Stimulated activated CD8-positive, alpha-beta memory T cell treated with anti-CD3 and anti-CD28 coated beads, Interleukin-7, amount 100 ng/mL, for 24 hours (primary cell): ENCODE measurements at places on chromosomes 13 and 19.

DNA sequence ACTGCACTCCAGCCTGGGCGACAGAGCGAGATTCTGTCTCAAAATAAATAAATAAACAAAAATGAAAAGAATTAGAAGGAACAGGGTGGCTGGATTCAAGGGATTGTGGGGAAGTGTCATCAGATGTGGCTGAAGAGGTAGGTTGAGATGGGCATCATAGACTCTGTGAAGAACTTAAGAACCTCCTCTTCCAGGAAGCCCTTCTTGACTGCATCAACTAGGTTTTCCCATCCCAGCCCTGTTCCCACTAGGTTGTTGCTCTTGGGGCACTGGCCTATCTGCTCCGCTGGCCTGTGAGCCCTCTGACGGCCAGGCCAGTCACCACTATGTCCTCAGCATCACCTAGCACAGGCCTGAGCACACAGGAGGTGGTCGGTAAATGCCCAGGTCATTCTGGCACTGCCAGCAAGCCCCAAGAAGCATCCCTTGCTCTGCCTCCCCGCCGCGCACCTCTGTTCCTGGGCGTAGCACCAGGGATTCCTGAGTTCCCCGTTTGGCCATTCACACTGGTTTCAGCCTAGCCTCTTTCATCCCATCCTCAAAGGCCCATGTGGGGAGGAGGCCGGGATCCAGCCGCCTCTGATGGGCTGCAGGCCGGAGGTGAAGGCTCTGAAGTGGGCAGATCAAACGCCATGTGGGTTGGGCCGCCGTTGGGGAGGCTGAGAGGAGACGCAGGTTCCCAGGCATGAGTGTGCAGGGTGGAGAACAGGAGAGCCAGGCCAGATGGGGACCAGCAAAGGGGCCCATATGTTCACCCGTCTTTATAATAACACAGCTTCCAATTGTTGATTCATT is 27.6 kb upstream of the SLC1A5 start:
- DNase-seq = no peak

- DNase-seq = no peak
These were observed 7.2 kb upstream of the USF2 start for GRCh38 chr19:35261356-35262100.

GRCh38 chr13:30045916-30046704 is 195.7 kb upstream of the UBL3 start:
- DNase-seq = no peak

- DNase-seq = no peak
These were observed 29.5 kb upstream of the ANKRD10 start for GRCh38 chr13:110944121-110944967.

DNA sequence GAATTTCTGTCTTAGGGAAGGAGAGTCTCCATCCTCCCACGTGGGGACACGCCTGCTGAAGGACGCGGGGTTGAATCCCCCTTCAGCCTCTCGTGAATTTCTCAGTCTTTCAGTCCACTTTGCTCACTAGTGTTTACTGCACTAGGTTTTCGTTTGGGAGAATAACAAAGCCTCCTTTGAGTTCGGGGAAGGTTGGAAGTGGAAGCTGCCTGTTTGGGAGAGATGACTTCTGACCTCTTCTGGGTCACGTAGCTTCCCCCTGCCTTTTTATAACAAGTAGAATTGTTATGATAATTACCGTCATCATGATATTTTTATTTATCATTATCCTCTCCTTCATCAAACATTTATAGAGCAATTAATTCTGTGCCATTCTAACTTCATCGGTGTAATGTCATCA is 60.7 kb downstream of the ATP11A start:
- DNase-seq = no peak

GRCh38 chr13:72696579-72696978 is 30.9 kb downstream of the MZT1 start:
- DNase-seq = no peak

GRCh38 chr19:35554076-35554475 is 8.7 kb downstream of the TMEM147 start:
- DNase-seq = no peak

- DNase-seq = no peak
These were observed 6.4 kb downstream of the WIZ start for GRCh38 chr19:15443325-15443724.

GRCh38 chr13:37209621-37210580 is 104.4 kb upstream of the CSNK1A1L start:
- no peak for DNase-seq

GRCh38 chr13:80989241-80989640 is 648.3 kb upstream of the SPRY2 start:
- no peak for DNase-seq

DNA sequence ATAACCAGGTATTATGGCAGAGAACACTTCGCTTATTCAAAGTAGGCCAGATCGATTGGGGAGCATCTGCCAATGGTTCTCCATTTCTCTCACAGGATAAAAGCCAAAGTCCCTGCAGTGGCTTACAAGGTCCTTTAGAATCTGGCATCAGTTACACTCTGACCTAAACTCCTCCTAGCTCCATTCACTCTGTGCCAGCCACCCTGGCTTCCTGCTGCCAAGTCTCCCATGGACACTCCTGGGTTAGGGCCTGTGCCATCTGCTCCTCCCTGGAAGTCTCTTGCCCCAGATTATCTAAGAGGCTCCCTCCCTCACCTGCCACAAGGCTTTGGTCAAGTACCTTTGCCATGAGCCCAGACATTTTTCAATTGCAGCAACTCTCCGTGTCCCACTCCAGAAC is 649.2 kb downstream of the DACH1 start:
- DNase-seq = no peak

- DNase-seq = no peak
These were observed 603 bp upstream of the ZNF132 start for GRCh38 chr19:58440556-58440955.

GRCh38 chr19:57947088-57947418 is 453 bp downstream of the ZNF256 start:
- DNase-seq = no peak

DNA sequence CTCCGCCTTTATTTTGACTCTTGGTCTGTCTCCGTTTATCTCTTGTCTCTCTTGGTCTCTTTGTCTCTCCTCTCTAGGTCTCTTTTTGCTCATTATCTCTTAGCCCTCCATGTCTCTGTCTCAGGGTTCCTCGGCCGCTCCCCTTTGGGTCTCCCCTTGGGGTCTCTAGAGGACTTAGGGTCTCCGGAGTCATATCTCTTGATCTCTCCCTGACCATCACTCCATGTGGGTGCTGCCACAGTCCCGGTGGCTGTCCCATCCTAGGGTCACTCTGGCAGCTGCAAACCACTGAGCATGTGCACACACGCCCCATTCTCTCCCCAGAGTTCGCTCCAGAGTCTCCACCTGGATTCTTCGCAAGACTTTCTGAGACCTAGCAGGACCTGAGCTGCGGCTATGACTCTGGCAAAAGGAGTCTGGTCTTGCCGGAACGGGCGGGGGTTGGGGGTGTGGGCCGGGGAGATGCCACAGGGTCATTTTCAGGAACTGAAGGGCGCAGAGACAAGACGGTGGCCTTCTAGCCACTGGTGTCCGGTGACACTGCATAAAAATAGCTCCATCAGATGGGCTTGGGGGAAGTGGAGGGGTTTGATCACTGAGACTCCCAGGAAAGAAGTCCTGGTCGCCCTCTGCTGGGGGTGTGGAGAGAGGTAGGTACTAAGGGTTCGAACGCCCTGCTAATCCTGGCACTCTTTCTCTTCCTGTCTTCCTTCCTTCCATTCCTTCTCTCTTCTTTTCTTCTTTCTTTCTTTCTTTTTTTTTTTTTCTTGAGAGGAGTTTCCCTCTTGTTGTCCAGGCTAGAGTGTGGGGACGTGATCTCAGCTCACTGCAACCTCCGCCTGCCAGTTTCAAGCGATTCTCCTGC is 1.2 kb upstream of the KCNA7 start:
- no peak for DNase-seq

- DNase-seq = no peak
These were observed 20.5 kb upstream of the FBXO27 start for GRCh38 chr19:39052846-39053245.

DNA sequence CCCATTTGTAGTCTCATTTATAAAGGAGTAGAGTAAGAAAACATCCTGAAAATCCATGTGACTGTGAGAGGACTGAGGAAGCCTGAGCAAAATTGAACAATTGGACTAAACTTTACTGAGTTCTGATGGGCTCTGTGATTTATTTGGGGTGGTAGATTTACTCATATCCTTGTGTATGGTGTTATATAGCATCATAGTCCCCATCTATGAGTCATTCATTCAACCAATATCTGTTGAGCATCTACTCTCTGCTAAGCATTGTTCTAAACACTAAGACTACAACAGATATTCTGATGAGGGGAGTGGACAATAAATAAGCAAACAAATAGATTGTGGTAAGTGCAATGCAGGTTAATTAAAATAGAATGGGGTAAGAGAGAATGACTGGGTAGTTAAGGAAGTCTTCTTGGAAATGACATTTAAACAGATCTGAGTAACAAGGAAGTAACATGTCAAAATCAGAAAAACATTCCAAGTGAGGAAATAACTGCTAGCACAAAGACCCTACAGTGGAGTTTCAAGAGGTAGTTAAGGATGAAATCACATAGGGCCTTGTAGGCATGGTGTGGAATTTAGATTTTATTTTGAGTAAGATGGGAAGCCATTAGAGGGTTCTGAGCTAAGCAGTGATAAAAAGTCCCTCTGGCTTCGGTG is 36.3 kb upstream of the MLNR start:
- no peak for DNase-seq

- no peak for DNase-seq
These were observed 608 bp downstream of the MYADM start for GRCh38 chr19:53868091-53868891.

DNA sequence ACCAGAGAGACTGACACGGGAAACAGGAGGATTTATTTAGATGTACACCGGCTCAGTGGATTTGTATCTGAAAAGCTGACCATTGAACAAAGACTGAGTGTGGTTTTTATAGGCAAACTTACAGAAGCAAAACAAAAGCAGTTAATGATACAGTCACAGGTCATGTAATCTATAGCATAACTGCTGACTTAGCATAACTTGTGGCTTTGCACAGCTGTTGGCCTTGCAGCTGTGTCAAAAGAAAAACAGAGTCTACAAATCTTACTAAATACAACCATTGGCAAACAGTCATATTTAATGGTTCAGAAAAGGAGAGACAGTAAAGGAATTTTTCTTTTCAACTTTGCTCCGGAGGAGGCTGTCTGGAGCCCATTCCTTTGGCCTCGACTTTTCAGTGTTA is 2.3 kb upstream of the ILF3 start:
- no peak for DNase-seq

DNA sequence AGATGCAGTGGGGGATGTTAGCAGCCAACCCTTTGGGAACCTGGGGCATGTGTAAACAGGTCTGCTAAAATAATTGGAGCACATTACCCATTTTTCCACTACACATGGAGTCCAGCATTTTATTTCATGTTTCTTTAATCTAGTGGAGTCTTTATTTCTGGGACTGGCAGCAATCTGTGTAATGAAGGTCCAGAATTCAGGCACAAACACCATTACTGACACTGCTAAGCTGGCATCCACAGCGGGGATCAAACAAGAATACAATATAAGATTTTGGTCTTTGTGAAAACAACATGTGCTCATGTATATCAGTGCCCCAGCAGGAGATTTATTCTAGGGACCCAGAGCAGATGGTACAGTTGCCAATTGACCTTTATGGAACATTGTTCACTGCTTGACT is 1587.0 kb upstream of the PRR20A start:
- DNase-seq = no peak

DNA sequence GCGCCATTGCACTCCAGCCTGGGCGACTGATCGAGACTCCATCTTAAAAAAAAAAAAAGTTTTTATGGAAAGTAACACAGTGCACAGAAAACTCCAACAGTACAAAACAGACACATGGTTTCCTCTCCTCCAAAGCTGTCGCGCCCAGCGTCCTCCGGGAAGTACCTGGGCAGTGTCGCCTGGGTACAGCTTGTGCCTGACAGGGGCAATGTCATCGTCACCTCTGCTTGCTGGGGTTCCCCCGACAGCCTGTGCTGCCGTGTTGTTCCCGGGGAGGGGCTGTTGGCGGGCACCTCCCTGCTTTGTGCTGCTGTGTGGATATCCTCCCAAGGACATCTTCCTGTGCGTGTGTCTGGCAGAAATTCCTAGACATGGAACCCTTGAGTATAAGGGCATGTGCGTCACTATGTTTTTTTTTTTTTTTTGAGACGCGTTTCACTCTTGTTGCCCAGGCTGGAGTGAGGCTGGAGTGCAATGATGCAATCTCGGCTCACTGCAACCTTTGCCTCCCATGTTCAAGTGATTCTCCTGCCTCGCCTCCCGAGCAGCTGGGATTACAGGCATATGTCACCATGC is 2.4 kb upstream of the F2RL3 start:
- no peak for DNase-seq

DNA sequence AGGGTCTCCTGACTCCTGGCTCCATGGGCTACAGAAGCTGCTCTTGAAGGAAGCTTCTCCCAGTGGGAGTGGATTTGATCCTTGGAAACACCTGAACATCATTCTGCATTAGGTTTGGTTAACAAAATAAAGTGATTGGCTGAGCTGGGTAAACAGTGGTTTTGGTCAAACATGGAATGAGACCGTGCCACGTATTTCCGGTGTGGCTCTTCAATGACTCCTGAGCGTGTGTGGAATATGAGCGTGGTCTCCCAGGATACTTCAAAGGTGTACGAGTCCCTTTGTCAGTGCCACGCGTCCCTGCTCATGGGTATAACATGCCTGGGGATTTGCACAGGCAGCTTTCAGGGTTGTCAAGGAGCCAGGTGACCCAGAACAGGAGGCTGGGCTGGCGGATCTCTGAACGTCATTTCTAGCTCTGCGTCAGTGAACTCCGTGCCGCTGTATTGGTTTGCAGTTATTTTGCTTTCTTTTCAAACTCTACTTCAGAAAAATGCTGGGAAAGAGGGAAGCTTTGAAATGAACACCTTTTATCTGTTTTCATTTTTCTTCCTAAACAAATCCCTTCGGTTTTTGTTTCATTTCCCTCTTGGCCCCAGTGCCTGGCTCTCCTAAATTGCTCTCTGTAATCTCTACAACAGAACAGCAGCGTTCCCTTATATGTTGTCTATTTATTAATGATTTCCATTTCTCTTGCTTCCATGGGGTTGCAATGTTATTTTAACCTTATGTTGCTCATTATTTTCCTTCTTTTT is 26.3 kb upstream of the GJB6 start:
- DNase-seq = no peak
